Testis (tissue), 5 donors: ENCODE measurements at places on chromosomes 6 and 20. TPM values are rescaled to one million over a fixed set of nuclear protein-coding genes. Genes with fewer than 3 reads are reported as not detected.

DNA sequence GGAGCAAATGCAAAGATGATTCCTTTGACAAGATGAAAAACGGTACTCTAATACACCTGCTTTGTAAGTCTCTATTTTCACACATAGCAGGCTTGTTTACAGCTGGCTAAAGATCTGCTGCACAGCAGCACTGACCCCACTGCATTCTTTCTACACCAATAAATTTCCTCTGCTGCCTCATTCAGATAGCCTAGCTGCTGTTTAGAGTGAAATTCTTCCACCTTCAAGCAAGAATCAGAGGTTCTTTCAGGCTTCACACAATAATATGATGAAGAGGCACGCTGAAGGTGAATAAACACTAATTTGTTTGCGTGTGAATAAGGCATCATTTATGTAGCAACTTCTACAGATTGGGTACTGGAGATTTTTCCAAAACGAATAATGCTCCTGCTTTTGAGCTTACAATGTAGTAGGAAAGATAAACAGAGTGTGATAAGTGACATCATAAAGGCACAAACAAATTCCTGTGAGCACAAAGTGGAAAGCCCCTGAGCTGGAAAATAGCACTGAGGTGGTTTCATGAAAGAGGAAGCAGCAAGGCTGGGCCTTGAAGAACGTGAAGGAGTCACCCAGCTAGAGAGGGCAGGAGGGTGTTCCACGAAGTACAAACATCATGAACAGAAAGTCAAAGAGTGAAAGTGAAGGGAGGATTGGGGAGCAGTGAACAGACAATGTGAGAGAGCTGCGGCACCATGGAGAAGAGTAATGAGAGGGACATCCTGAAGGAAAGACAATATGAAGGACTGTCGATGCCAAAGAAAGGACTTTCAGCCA lies 543.4 kb downstream of the CD83 start:
- DNase-seq, result no peak

DNA sequence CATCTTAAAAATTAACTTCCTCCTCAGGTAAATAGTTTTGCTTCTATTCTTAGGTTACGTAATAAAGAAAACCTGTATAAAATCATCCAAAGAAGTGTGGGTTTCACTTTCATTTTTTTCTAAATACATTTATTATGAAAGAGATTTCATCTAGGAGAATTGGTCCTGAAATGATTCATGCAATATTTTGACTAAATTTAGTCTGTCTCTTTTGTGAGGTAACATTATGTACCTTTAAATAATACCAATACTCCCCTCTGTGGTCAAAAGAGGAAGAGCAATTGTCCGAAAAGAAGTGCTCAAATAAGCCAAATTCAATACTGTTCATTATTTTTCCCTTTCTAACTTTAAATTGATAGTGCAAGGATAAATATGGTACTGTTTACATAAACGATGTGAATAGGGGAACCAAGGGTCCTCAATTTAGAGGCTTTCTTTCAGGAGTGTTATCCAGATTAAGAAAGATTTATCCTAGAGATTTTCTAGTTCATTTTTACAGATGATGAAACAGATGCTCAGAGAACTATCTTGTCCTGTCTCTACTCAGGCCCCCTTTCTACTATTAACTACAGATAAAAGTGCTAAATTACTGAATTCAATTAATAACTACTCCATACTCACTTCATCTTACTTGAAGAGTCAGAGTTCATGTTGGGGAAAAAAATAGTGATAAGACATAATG lies 26.2 kb downstream of the CYP39A1 start:
- no peak for DNase-seq

- no peak for DNase-seq
These were observed 59.7 kb downstream of the PKIB start for GRCh38 chr6:122669868-122670267.

DNA sequence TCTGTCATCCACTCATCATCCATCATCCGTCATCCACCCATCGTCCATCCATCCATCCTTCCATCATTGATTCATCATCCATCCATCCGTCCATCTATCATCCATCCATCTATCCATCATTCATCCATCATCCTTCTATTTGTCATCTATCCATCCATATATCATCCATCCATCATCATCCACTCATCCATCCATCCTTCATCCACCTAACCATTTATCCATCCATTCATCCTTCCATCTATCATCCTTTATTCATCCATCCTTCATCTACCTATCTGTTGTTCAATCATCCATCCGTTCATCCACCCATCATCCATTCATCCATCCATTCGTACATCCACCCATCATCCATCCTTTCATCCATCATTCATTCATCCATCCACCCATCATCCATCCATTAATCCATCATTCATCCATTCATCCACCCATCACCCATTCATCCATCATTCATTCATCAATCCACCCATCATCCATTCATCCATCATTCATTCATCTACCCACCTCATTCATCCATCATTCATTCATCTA lies 266.4 kb downstream of the CDH4 start:
- DNase-seq, result no peak

Gene TGM2
- polyA plus RNA-seq, result 49.0 TPM

Gene B3GALT4
- polyA plus RNA-seq, result 55.4 TPM

GRCh38 chr6:144294016-144294415 lies 8.9 kb downstream of the UTRN start:
- no peak for DNase-seq

Gene EPPIN
- 251 TPM for polyA plus RNA-seq

- DNase-seq, result no peak
These were observed 21.9 kb upstream of the PLN start for GRCh38 chr6:118525913-118526780.
